ENCODE measurements at places on chromosomes 7 and 10. TPM values are rescaled to one million over a fixed set of nuclear protein-coding genes. Genes with fewer than 3 reads are reported as not detected.

GRCh38 chr10:12766223-12766622 is 235.3 kb downstream of the CCDC3 start:
- no peak for DNase-seq

DNA sequence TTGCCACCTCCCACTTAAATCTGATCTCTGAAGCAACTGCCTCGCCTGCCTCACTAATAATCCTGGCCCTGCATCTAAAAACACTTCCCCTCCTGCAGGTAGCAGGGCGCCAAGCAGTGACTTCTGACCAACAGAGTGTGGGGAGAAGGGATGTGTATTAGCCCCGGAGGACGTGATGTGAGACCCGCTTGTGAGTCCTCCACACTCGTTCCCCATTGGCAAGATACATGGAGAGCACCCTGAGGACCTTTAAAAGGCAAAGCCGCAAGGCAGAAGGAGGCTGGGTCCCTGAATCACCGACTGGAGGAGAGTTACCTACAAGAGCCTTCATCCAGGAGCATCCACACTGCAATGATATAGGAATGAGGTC is 6.1 kb upstream of the PILRA start:
- DNase-seq = no peak

DNA sequence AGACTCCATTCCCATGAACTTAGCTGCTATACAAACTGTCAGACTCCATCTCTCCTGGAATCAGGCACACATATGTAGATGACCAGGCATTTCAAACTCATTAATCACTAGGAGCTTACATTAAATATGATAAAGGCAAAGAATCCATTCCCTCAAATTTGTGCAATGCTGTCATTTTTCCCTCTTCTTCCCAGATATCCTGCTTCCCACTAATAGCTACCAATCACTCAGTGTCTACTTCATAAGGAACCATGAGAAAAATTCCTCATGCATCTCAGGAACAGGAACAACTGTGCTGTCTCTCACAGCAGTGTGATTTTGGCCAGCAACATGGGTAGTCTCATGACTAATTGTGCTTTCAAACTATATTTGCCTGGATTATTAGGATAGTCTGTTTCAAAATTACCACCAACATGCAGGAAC is 133.9 kb downstream of the DKK1 start:
- no peak for DNase-seq

DNA sequence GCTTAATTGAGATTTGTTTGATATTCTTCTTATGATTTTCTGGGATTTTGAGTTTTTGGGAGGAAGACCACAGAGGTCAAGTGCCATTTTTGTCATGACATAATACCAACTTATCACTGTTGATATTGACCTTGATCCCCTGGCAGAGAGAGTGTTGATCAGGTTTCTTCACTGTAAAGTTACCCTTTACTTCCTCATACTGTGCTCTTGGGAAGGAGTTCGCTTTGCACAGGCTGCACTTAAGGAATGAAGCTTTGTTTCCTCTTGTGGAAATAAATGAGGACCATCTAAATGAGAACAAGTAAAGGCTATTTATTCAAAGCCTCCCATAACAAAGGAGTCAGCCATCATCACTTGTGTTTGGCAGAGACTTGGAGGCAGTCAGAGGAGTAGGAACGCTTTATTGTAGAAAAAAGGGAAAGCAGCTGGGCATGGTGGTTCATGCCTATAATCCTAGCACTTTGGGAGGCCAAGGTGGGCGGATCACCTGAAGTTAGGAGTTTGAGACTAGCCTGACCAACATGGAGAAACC is 16.1 kb downstream of the ST7 start:
- DNase-seq = no peak

GRCh38 chr10:11551916-11552602 is 59.4 kb downstream of the USP6NL start:
- DNase-seq = no peak

- DNase-seq = no peak
These were observed 967 bp downstream of the ADARB2 start for GRCh38 chr10:1736144-1736971.

GRCh38 chr7:35549781-35550180 is 145.2 kb downstream of the HERPUD2 start:
- no peak for DNase-seq

DNA sequence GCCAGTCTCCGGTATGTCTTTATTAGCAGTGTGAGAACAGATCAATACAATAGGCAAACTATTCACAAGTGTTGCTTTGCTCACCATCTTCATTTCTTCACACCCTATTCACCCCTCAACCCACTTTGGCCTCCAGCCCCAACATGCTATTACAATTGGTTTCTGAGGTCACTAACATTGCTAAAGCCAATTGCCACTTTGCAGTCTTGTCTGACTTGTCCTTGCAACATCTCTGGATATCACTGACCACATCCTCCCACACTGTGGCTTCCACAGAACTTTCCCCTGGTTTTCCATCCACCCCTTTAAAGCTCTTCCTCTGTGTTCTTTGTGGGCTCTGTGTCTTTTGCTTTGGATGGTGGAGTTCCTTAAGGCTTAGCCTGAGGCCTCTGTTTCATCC is 5.2 kb upstream of the APBB1IP start:
- DNase-seq = no peak

DNA sequence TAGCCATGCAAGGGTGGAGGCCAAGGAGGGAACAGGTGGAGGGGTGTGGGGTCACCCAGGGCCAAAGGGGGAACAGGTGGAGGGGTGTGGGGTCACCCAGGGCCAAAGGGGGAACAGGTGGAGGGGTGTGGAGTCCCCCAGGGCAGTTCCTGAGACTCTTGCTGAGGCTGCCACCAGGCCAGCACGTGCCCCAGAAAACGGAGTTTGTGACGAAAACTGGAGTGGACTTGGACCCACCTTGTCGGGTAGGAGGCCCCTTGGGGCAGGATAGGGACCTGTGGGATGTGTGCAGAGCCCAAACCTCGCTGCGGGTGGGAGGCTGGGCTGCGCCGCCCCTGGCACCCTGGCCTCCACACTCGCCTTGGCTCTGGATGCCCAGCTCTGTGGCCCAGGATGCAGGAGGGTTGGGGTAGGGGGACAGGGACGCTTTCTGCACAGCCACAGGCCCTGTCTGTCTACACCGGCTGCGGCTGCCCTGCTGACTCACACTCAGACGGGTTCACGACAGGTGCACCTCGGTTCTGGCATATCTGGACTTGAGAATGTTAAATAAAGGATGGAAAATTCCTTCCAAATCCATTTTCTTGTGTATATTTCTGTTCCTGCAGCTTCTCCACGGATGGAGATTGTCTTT is 562 bp upstream of the ADGRA1 start:
- DNase-seq = peak; percentile 64

DNA sequence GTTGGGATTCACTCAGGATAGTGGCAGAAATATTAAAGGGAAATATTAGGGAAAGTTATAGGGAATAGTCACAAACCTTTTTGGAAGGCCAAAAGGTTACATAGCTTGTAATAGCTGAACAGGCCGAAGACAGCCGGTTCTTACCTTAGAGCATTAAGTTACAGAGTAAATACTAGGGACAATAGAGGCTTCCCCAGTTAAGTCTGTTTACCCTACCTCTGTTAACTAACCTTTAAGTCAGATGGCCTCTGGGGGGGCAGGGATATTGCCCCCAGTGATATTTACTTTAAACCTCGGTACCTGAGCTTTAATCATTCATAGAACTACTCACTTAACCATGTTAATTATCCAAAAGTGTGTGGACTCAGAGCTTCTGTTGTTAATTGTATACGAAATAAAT is 7.4 kb downstream of the POLR1F start:
- no peak for DNase-seq

The ZNF716 gene
- total RNA-seq = not detected

The DDC gene
- total RNA-seq = 2.0 TPM

The GALNT17 gene
- total RNA-seq = 8.0 TPM

The FAM20C gene
- 17.7 TPM for total RNA-seq

Data from upper lobe of left lung (tissue), 6 donors.